NCI-H1092 (cell line): ENCODE measurements at places on chromosomes 11 and 22.
A peak's percentile ranks its signal among the peaks of the same experiment; 100 is the strongest.

DNA sequence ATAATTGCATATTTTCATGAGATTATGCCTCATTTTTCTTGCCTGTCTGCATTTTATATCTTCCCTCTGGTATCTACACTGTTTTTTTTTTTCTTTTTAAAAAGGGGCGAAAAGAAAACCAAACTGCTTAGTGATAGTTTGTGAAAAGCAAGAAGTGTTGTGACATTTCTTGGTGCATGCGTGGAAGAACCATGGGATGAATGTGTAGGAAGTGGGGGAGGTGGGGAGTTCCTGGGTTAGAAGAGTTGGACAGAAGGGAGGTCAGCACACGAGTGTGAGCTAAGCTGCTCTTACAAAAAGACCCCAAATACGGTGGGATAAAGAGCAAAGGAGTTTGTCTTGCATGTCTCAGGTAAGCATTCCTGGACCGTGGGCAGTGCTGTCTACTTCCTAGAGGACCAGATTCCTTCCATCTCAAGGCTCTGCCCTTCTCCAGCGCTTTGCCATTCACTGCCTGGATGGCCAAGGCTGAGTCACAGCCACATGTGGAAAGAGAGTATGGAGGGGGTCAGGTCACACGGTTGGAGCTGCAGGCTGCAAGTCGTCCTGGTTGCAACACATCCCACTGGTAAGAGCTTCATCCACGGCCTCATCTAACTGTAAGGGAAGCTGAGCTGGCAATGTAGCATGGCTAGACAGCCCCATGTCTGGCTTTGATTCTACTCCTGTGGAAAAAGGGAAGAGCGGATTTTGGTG lies 300.6 kb downstream of the DDX10 start:
- no peak for DNase-seq

DNA sequence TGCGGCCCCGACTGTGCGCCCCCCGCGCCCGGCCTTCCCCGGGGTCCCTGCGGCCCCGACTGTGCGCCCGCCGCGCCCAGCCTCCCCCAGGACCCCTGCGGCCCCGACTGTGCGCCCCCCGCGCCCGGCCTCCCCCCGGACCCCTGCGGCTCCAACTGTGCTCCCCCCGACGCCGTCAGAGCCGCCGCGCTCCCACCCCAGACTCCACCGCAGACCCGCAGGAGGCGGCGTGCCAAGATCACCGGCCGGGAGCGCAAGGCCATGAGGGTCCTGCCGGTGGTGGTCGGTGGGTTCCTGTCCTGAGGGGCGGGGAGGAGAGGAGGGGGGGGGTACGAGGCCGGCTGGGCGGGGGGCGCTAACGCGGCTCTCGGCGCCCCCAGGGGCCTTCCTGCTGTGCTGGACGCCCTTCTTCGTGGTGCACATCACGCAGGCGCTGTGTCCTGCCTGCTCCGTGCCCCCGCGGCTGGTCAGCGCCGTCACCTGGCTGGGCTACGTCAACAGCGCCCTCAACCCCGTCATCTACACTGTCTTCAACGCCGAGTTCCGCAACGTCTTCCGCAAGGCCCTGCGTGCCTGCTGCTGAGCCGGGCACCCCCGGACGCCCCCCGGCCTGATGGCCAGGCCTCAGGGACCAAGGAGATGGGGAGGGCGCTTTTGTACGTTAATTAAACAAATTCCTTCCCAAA lies 3.1 kb downstream of the DRD4 start:
- DNase-seq, result no peak

GRCh38 chr11:118176778-118177134 lies 317 bp upstream of the SCN2B start:
- DNase-seq, result no peak

DNA sequence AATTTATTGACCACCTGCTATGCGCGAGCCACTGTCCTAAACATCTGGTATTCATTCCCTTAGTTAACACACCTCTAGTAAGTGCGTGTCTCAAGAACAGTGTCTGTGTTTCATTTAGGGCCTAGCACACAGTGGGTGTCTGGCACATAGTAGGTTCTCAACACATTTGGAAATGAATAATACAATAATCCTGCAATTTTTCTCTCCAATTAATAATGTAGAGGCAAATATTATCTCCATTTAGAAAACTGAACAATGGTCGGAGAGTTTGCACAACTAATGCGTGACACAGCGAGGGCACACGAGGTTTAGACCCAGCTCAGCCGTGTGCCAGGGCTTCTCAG lies 4.0 kb upstream of the NCF4 start:
- no peak for DNase-seq

GRCh38 chr22:45441138-45441537 lies 27.6 kb downstream of the RIBC2 start:
- no peak for DNase-seq

- no peak for DNase-seq
These were observed 27.1 kb downstream of the RNF169 start for GRCh38 chr11:74775762-74776161.

GRCh38 chr11:96267496-96268032 lies 75.4 kb downstream of the MAML2 start:
- DNase-seq, result no peak

- DNase-seq, result no peak
These were observed 10.5 kb upstream of the C11orf24 start for GRCh38 chr11:68282141-68282860.

GRCh38 chr11:130190371-130190881 lies 30.8 kb downstream of the ST14 start:
- peak; percentile 84 for DNase-seq

- DNase-seq, result no peak
These were observed 531.2 kb downstream of the KCNA4 start for GRCh38 chr11:29485641-29486040.

GRCh38 chr11:104024572-104024971 lies 11.9 kb upstream of the DDI1 start:
- DNase-seq, result no peak

GRCh38 chr22:41775976-41776375 lies 24.5 kb upstream of the CCDC134 start:
- no peak for DNase-seq

GRCh38 chr22:17827466-17827865 lies 53.2 kb upstream of the BID start:
- DNase-seq, result no peak

DNA sequence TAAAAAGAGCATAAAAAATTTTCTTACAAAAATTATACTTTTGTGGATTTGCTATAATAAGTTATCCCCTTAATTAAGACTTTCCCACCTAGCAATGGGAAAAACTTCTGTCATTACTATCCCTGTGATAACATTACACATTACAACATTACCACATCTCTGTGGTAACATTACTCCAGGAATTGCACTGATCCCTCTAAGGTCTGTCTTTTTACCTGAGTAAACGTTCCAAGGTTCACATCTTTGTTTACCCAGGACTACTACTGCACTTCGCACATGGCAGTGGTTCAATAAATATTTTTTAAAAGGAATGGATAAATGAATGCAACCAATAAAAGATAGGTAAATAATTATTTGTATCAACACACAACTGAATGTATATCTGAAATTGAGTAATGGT lies 92.4 kb upstream of the NOX4 start:
- no peak for DNase-seq

GRCh38 chr11:76071090-76071489 lies 135.2 kb downstream of the WNT11 start:
- no peak for DNase-seq

- DNase-seq, result no peak
These were observed 66.7 kb downstream of the MICAL3 start for GRCh38 chr22:17957693-17958092.

DNA sequence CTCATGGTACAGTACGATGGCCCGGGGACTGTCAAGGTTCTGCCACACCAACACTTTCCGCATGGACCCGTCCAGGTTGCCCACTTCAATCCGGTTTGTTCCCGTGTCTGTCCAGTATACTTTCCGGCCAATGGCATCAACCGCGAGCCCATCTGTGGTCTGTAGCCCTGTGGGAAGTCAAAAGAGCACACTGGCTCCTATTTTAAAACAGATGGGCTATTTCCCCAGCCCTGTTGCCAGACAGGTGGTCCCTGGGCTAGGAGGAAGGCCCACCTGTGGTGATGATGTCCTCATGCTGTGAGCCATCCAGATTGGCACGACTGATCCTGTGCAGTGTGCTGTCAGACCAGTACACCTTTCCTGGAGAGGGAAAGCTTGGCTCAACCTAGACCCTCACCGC lies 30.4 kb upstream of the CKAP5 start:
- no peak for DNase-seq

DNA sequence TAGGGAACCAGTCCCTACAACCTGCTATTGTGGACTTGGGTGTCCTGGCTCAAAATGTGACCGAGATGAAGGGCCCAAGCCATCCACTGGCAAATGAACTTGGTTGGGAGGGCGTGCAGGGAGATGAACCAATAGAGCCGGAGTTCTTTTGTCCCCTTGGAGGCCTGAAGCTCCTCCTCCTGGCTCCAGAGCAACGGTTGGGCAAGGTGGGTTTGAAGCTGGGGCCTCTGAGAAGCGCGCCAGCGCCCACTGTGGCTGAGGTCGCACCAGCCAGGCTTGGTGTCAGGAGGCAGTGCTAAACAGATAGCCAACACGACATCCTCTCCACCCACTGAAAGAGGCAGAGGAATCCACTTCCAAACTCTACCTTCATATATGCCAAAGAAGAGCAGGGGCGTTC lies 36.0 kb upstream of the PACSIN2 start:
- DNase-seq, result no peak

GRCh38 chr11:115580416-115580815 lies 76.2 kb upstream of the CADM1 start:
- no peak for DNase-seq

DNA sequence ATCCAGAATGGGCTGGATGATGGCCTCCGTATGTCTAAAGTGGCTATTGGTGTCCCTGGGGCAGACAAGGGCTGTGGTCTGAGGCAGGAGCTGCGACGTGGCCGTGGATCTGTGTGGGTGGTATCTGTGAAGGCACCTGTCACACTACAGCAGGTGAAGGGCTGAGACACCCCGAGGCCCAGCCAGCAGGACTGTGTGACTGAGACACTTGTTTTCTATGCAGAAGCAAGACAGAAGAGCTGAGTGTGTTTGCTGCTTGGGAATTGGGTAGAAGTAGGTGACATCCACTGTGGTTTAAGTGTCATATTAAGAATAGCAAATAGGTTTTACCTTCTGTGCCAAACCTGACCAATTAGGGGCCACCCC lies 35.0 kb downstream of the AMPD3 start:
- DNase-seq, result no peak

DNA sequence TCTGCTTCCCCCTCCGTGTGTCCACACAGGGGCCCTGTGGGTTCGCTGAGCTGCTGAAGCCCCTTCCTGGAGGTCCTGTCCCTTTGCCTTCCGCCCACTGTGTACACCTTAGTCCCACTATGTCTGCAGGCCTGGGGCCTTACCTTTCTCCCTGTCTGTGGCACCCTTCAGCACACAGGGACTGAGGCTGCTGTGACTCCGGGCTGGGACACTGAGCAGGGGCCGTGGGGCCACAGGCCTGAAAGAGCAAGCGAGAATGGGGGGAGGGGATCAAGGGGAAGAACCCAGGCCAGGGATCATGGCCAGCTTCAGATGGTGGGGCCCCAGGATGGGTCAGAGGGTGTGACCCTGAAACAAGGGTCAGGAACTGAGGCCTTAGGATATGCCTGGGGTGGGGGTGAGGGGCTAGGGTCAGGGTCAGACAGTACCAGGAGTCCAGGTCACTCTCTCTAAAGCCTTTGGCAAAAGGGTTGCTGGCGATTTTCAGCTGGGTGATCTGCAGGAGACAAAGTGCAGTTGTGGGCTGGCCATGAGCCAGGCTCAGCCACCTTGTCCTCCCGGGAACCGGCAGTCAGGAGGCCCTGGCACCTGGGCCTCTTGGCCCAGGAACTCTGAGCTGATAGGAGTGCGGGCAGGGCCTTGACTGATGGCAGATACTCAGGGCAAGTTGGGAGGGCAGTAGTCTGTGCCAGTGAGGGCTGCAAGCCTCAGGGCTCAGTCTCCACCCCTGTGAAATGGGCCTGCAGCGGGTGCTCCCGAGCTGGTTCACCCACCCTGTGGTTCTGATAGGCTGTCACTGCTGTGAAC lies 2.6 kb upstream of the NUDT8 start:
- DNase-seq, result no peak

DNA sequence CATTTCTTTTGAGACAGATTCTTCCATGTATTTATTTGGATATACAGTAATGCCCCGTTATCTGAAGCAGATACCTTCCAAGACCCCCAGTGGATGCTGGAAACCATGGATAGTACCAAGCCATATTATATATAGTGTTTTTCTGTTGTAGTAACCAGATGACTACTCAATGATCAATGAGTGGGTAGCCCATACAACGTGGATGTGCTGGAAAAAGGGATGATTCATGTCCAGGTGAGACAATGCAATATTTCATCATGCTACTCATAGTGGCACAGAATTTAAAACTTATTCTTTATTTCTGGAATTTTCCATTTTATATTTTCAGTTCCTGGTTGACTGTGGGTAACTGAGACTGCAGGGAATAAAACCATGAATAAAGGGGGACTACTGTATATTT lies 427.5 kb downstream of the METTL15 start:
- no peak for DNase-seq

DNA sequence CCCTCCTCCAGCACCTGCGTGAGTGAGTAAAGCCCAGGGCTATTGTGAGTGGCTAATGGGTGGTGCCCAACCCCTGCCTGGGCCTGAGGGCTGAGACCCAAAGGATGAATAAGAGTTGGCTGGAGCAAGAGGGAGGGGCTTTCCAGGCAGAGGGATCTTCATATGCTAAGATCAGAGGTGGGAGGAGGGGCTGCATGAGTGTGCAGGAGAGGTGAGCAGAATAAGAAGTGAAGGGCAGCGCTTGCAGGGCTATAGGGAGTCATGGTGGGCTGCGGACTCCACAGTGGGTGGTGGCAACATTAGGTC lies 3.9 kb downstream of the EMID1 start:
- DNase-seq, result no peak

DNA sequence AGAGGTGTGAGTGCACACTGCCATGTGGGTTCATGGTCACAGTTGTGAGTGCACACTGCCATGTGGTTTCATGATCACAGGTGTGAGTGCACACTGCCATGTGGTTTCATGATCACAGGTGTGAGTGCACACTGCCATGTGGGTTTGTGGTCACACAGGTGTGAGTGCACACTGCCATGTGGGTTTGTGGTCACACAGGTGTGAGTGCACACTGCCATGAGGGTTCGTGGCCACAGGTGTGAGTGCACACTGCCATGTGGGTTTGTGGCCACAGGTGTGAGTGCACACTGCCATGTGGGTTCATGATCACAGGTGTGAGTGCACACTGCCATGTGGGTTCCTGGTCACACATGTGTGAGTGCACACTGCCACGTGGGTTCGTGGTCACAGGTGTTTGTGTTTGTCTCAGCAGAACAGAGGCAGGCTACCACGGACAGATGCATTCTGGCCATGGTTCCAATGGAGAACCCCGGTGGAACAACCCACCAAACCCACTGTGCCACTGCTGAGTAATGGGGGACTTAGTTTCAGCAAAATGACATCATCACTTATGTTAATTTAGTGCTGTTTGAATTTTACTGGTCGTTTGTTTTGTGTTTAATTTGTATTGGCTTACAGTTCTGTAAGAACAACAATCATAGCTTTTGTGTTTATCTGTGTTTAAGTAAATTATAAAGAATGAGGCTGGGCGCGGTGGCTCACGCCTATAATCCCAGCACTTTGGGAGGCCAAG lies 57.2 kb downstream of the RPS6KA4 start:
- DNase-seq, result no peak

GRCh38 chr11:118929501-118930093 lies 3.9 kb upstream of the BCL9L start:
- DNase-seq, result peak; percentile 52

- no peak for DNase-seq
These were observed 9.6 kb downstream of the ANKK1 start for GRCh38 chr11:113397212-113397611.
